Brain (organoid and tissue), 16 donors: ENCODE measurements at places on chromosomes 4 and X.

- DNase-seq = no peak
Observed at GRCh38 chr4:176261481-176261880, 7.5 kb downstream of the ASB5 start.

- DNase-seq = no peak
Observed at GRCh38 chr4:177214935-177215334, 94.7 kb upstream of the NEIL3 start.

DNA sequence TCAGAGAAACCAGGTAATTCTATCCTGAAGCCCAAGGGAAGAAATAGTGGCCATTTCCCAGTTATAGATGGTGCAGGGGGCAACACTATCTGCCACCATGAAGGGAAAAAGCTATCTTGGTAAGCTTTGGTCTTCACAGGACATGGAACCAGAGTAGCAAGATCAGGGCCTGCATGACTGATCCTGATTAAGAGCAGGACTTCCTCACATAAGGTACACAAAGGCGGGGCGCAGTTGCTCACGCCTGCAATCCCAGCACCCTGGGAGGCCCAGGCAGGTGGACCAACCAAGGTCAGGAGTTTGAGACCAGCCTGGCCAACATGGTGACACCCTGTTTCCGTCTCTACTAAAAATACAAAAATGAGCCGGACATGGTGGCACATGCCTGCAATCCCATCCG is 148.4 kb upstream of the USP9X start:
- DNase-seq = no peak

- DNase-seq = no peak
Observed at GRCh38 chrX:129786210-129786651, 6.5 kb downstream of the SASH3 start.

DNA sequence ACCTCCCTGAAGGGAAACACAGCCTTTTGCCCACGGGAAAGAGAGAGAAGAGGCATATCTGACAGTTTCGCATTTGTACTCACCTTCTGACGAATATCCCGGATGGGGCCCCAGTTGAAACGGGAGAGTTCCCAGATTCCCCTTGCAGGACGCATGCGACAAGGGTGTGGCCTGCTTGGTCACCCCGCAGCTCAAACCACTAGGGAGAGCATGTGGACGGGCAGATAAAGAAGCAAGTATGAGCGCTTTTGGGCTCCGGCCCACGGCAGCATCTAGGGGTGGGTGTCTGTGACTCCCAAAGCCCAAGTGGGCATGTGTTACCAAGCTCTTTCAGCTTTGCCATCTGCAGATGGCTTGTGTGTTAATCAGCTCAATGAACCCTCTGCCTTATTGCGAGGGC is 70.1 kb upstream of the MED14 start:
- DNase-seq = no peak

GRCh38 chrX:101265869-101266428 is 25.2 kb downstream of the TAF7L start:
- DNase-seq = no peak

DNA sequence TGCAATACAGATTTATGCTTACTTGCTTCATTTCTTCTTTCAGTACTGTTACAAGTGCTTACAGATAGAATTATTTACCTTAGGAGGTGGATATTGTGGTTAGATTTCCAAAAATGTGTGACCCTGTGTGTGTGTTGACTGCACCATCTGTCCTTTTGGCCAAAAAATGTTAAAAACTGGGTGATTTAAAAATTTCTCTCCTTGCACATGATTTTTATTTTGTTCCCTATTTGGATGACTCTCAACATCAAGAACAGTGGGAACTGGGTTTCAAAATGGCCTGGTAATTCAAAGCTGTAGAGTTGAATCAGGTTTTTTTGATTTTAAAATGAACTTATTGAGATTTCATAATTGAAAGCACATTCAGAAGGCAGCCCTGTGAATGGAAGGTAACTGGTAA is 1132.9 kb downstream of the RAPGEF2 start:
- no peak for DNase-seq

DNA sequence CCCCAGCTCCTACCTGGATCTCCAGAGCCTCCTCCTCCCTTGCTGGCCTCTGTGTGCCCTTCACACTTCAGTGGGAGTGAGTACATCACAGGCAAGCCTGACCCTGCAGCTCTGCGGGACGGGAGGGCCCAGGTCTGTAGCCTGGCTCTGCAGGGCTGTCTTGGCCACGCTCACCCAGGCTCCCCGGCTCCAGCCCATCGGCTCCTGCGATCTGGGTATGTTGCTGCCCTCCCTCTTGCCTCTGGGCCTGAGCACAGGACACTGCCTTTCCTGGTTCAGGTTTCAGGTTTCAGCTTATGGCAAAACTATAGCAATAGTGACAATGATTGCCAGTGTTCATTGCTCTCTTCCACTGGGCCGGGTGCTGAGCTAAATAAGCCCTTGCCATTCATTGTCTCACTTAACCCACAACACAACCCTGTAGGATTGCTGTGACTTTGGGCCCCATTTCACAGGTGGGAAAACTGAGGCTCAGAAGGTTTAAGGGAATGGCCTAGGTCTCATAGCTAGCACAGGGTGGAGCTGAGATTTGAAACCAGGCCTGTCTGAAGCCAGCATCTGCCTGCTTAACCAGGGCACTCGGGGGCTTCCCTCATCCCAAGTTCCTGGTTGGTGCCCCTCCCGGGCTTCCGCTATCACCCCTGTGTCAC is 44.6 kb upstream of the SORCS2 start:
- DNase-seq = no peak

GRCh38 chrX:19086102-19086772 is 36.0 kb downstream of the ADGRG2 start:
- no peak for DNase-seq

DNA sequence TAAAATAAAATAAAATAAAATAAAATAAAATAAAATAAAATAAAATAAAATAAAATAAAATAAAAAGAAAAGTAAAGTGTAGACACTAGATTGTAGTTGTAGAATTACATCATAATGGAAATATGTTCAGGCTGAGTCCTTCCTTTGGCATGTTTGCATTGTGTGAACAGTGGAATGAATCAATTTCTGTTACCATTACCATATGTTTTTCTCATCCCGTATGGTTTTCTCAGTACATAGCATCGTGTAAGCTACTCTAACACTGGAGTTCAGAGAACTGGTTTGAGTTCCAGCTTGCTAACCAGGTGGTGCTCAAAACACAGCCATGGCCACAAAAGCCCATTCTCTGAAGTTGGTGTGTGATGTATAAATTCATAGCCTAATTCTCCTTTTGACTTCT is 45.9 kb downstream of the USP11 start:
- no peak for DNase-seq
